Central memory CD8-positive, alpha-beta T cell (primary cell): ENCODE measurements at places on chromosomes 16 and 17.

- no peak for DNase-seq
Measured at GRCh38 chr17:21823090-21823489, 130.8 kb downstream of the KCNJ18 start.

DNA sequence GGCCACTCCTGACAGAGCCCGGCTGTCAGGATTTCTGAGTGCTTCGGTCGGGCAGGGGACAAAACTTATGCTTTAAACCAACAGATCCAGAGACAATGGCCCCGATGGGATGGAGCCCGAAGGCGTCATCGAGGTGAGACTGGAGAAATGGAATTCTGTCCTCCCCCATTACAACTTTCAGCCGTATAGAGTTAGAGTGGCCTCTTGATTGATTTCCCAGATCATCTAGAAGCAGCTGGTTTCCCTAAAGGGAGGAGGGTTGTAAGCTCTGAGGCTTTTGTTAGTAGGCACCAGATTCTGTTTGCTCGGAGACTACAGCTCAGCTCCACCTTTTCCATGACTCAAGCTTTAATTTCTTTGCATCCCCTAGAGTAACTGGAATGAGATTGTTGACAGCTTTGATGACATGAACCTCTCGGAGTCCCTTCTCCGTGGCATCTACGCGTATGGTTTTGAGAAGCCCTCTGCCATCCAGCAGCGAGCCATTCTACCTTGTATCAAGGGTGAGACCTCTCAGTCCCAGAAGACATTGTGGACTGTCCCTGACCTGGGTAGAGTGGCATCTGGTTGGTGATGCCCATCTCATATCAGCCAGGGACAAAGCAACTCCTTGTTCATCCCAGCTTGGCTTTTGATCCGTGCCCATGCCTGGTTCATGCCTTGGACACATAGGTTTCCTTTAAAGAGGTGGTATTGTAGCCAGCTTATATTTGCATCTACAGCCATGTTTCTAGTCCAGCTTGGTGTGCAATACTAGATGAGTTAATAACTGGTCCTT is 5.1 kb upstream of the CD68 start:
- no peak for DNase-seq

DNA sequence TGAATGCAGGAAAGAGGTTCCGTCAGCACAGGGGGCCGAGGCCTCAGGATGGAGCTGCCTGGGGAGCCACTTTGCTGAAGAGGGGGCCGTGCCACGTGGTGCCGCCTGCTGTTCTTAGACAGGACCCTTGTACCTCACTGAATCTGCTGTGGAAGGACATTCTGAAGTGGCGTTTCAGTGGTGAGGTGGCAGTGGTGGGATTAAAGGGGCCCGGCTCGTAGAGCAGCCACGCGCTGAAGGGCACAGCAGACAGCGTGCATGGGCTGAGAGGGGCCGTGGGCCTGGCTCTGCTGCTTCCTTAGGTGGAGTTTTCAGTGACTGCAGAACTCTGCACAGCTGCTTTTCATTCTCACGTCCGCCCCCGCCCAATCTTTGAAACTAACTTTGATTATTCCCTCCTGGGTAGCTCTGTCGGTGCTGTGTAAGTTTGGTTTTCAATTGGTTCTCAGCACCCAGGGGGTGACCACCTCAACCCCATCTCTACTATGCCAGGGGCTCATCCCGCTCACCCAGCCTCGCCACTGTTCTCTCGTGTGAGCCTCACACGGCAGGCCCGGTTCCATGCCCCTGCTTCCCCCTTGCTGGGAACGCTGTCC is 70.3 kb downstream of the SEC14L1 start:
- DNase-seq: no peak

GRCh38 chr17:35297666-35298065 is 54.8 kb downstream of the SLFN5 start:
- no peak for DNase-seq

DNA sequence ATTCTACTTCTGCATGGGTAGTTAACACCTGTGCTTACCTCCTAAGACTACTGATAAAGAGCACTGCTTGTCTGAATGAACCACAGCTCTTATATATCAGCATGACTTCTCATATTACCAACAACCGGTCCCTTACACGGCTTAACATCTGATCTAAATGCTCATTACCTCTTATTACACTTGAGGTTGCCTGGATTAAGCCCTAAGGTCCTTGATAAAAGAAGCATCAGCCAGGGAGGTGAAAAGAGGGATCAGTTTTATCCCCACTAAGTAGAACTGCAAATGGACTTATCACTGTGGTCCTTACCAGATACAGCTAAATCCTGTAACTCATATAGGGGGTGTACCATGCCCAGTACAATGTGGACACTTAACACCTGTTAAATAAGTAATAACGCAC is 8.2 kb upstream of the RSKR start:
- no peak for DNase-seq

- DNase-seq: no peak
Measured at GRCh38 chr17:42005166-42005565, 12.1 kb downstream of the DNAJC7 start.

GRCh38 chr17:10718547-10718946 is 11.3 kb downstream of the TMEM220 start:
- DNase-seq: no peak

GRCh38 chr16:50068550-50068949 is 2.8 kb downstream of the HEATR3 start:
- no peak for DNase-seq

DNA sequence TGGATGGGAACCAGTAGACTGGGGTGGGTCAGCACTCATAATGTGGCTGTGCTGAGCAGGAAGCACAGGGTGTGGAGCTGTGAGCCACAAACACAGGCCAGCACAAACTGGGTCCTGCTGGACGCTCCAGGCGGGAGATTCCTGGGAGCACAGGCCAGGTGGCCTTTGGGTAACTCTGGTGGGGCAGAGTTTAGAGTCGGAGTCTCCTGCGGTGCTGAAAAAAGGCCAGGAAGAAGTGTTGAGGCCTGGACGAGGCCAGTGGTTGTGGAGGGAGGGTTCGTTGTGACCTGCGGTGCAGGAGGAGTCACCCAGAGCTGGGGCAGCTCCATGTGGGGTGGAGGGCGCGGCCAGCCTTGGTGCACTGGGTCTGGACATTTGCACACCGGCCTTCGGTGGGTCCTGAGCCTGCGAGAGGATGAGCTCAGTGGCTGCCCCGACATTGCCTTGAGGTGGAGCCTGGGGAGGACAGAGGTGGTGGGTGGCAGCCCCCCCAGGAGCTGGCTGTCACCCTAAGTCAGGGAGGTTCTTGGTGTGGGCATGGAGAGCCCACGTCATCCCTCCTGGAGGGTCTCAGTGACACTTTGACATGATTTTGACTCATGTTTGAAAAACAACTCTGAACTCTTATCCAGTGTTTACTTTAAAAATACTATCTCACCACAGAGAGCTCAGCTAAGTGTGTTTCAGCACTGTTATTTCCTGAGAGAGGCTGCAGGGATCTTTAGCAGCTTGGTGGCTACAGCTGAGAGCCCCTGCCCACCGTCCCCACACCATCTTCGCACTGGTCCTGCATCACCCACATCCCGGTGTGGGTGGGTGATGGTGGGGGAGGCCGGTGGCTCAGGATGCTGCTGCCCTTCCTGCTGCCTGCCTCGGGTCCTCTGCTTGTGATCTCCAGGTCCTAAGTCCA is 98.7 kb downstream of the NPIPB11 start:
- no peak for DNase-seq

DNA sequence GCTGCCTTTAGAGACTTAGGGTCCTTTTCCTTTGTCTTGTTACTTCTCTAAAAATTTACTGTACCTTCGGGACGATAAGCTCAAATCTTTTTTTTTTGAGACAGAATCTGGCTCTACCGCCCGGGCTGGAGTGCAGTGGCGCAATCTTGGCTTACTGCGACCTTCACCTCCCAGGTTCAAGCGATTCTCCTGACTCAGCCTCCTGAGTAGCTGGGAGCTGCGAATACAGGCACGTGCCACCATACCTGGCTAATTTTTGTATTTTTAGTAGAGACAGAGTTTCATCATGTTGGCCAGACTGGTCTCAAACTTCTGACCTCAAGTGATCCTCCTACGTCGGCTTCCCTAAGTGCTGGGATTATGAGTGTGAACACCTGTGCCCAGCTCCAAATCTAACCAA is 7.4 kb downstream of the RAD51C start:
- DNase-seq: no peak

DNA sequence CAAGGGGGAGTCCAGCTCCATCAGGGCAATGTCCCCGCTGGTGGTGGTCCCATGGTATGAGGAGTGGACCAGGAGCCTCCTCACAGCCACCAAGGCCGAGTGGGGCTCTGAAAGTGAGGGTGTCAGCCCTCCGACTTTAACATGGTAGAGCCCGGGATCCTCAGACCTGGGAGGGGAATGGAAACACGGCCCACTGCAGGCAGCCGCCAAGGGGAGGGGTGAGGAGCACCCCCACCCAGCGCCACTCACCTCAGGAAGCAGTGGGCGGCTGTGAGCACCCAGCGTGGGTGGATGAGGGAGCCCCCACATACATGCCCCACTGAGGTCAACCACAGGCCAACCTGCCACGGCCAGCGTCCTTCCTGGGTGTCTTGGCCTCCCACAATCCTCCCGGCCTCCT is 10.8 kb downstream of the ZG16B start:
- no peak for DNase-seq

GRCh38 chr17:59001158-59001814 is 105.4 kb downstream of the TRIM37 start:
- DNase-seq: peak; percentile 51

DNA sequence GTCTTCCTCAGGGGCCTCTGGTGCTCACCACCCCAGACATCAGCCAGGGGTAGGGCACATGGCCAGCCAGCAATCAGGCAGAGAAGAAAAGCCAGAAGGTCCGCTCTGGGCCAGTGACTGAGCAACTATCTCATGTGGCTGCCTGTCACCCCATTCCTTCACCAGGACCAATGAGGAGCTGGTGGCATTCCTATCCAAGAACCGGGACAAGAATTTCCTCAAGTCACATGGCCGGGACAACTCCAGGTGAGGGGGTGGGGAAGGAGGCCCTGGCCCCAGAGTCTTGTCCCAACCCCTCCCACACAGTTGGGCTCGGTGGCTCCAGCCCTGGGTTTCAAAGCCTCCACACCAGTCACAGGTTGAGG is 9.4 kb downstream of the XYLT2 start:
- no peak for DNase-seq

GRCh38 chr17:35314415-35315216 is 58.8 kb downstream of the SLFN11 start:
- DNase-seq: no peak

DNA sequence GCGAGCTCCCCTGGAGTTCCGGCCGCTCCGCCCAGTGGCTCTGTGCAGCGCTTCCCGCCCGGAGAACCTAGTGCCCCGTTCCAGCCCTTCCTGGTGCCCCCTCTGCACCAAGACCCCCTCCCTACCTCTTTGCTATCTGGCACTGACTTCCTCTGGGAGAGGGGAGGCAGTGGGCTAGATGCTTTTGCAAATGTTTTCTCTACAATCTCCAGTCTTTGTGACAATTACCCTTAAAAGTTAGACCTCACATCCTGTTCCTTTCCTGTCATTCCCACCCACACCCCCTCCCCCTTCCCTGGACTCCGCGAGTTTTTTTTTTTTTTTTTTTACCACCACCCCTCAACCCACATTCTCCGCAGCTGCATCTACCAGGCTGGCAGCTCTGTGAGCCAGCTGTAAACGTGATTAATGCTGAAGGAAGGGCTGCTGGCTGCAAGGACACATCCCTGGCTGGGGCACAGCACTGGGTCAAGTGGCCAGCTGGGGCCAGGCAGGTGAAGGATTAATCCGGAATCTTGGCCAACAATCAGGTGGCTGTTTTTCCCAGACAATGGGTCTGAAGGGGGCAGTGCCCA is 101.5 kb downstream of the MGAT5B start:
- no peak for DNase-seq

GRCh38 chr17:81323411-81323868 is 28.3 kb upstream of the SLC38A10 start:
- DNase-seq: no peak

DNA sequence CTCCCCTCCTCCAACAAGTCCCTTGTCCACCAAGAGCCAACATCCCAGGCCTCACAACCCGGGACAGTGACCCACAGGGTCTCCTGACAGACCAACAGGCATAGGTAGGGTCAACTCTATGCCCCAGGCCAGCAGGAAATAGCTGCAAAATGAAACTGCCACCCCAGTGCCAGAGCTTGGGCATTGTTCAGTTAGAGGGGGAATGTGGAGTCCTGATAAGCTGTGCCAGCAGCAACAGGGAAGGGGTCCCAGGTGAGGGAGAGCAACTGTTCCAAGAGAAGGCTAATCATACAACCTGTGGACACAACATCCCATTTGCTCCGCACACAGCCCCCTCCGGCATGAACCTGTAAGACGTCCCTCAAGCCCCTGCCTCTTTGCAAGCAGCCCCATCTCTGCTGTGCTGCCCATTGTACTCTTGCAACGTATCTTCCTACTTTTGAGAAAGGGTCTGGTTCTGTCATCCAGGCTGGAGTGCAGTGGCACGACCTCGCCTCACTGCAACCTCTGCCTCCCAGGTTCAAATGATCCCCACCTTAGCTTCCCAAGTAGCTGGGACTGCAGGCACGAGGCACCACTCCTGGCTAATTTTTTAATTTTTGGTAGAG is 17.2 kb downstream of the CTRB2 start:
- DNase-seq: no peak

- no peak for DNase-seq
Measured at GRCh38 chr16:84049403-84050060, 6.9 kb upstream of the SLC38A8 start.

DNA sequence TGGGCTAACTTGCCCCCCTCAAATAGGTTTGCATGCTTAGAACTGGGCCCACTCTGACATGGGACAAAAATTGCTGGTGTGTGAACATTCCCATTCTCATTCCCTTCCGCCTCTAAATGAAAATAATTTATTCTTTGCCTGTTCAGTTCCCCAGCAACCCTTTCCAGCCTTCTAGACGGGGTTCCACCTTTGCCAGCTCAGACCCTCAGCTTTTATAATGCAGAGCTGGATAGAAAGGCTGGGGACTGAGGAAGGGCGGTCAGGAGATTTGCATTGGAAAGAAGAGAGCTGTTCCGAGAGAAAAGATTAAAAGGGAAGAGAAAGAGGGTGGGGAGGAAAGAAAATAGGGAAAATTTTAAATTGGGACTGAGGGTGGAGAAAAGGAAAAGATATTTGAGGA is 151.1 kb upstream of the WSCD1 start:
- DNase-seq: no peak

DNA sequence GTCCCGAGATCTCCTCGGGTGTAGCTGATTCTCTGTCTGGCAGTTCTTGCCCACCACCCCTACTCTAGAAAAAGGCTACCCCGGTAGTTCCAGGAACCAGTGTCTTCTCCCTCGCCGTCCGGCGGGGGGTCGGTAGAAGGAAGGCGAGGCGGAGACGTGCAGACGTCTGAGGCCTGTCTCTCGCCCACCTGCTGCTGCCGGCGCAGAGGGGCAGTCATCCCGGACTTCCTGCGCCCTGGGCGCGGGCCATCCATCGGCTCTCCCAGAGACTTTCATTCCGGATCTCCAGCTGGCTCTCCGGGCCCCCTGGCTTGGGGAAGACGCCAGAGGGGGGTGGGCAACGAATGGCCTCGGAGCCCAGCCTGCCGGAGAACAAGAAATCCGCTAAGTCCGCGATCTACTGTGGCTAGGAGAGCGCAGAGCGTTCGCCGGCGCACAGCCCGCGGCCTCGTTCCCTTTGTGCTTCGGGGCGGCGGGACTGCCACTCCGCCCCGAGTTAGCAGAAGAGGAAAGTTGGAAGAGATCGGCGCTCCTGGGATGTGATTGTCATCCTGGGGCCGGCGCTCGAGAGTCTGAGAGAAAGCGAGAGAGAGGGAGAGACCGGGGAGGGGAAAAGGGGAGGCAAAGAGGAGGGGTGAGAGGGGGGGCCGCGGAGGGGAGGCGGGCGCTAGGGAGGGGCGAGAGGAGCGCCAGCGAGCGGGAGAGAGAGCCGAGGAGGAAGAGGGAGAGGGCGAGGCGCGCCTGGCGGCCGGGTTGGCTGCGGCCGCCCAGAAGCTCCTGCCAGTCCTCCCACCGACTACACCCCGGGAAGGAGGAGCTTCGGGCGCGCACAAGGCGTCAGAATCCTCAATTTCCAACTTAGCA is at the start of gene IRX5:
IRX5 (plus strand) TSS at position 861 of the 864 bp plus-strand sequence. CDS start 334 bp downstream, outside the sequence.
- no peak for DNase-seq
